ENCODE measurements at places on chromosomes 5 and 9.

GRCh38 chr9:27059412-27059811 lies 49.6 kb upstream of the TEK start:
- DNase-seq, result no peak

DNA sequence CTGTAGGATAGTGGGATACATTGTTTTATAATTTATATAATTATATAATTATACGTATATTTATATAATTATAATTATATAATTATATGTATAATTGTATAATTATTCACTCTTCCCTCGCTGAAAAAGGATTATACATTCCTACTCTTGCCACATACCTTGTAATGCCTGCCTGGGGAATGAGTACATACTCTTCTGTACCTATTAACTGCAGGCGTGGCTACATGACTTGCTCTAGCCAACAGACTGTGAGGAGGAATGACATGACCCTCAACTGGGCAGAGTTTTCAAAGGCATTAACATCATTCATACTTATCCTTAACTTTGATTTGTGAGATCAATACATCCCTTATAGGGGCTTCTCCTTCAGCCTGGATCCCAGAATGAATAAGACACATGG lies 19.1 kb downstream of the ERMP1 start:
- no peak for DNase-seq

- DNase-seq, result no peak
Measured at GRCh38 chr9:27487128-27487640, 36.9 kb upstream of the IFNK start.

GRCh38 chr5:174533751-174534241 lies 190.6 kb upstream of the MSX2 start:
- no peak for DNase-seq

DNA sequence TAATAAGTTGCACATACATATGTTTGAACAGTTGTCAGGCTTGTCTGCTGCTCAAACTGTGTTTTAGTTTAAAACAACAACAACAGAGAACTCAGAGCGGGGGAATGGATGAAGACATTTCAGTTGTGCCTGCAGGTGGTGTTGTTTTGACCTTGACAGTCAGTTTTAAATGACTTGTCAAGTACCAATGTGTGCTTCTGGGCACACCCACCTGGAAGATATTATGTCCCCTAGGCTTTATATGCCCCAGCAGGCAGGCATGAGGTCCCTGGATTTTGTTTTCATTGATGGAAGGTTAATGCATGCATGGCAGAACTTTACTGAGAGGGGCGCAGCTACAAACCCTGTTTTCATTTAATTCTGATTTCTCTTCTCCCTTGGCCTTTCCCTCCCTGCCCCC lies 84.6 kb downstream of the AOPEP start:
- no peak for DNase-seq

- no peak for DNase-seq
Measured at GRCh38 chr9:68685213-68685612, 19.8 kb upstream of the PIP5K1B start.

DNA sequence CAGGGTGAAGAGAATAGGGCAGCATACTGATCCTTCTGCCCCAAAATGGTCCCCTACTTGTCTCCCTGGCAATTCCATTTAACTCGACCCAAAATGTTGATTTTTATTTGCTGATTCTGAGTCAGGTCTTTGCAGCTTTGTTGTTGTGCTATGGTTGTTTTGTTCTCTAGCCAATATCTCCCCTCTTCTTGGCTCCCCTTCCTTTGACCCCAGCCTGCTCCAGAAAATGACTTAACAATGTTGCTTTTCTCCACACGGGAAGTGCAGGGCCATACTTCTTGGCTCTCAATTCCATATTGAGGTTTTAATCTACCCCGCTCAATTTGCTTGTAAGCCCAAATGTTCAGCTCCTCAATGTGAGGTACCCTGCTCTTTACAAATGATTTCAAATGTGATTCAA lies 330.0 kb downstream of the RASEF start:
- DNase-seq, result no peak

GRCh38 chr5:39829441-39829840 lies 404.7 kb upstream of the DAB2 start:
- DNase-seq, result no peak

GRCh38 chr9:114516913-114517312 lies 11.6 kb upstream of the WHRN start:
- no peak for DNase-seq

DNA sequence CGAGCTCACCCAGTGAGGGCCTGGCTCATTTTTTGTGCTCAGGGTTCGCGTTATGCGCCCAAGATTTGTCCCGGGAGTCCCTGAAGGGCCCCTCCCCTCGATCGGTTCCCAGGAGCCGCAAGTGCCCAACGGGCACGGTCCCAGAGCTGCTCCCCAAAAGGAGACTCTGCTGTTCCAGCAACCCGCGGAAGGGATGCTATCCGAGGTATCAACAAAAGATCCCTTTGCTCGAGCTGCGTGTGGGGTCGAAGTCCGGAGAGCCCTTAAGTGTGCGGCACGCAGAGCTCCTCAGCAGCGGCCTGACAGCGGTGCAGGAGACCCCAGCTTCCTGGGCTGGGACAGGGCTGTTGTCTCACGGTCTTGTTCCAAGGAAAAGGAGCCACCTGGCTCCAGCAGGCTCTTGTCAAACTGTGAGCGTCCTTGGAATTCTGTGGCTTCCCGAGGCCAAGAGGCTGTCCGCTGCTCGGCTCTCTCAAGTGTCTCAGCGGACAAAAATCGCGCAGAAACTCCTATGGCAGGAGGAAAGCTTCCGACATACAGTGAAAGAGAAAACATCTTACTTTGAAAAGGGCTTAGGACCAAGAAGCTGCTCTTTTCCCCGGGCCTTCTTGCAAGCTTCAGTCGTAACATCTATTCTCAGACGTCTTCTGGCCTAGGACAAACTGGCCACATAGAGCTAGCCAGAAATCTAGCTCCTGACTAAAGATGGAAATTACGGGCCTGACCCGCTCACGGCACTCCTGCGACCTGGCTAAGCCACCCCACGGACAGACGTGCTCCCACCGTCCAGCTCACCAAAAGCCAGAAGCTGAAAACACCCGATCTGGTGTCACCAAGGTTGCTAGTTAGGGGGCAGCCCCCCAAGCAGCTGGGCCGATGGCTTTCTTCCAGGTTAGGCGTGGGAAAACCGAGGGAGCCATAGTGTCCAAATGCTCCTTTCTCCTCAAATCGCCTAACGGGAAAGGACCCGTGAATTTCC lies 2.6 kb upstream of the FOXB2 start:
- no peak for DNase-seq

DNA sequence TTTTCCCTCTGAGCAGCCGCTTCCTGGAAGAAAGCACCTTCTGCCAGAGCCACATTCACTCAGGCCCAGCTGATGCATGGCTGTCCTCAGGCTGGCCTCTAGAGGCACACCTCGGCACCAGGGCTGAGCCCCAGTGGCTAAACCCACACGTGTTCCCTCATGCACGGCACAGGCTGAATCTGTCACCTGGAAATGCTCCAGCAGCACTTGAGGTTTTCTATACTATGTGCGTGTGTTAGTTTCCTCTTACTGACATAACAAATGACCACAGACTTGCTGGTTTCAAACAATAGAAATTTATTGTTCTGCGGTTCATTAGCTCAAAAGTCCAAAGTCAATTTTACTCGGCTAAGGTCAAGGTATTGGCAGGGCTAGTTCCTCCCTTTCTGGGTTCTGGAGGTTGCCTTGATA lies 141.4 kb downstream of the LRRC70 start:
- no peak for DNase-seq

DNA sequence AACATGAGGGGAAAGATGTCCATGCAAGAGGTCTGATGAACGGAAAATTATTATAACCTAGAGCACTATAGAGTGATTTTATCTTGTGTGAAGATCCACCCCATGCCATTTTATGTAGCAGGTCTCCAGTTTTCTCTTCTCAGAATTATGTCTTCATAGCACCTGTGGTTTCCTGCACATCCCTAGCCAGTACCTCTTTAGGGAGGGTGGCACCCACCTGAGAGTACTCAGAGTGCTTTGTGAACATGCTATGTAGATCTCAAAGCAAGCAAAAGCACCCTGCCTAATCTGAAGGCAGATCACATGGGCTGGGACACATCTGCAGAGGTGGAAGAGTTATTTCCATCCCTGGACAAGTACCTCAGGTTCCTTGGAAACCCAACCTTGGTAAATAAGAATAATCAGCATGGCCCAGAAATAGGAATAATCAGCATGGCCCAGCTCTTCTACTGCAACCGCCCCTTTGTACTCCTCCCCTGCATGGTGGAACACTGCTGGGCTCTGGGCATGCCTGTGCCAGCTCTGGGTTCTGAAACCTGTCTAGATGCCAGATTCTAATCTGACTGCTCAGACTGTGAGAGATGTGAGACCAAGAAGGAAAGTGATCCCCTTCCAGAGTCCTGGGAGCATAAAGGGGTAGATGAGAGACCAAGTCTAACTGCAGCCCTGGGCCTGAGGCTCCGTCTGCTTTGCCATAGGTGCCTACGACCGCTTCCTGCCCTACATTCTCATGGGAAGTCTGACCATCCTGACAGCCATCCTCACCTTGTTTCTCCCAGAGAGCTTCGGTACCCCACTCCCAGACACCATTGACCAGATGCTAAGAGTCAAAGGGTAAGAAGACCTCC lies 23.7 kb downstream of the SLC22A5 start:
- DNase-seq, result no peak

DNA sequence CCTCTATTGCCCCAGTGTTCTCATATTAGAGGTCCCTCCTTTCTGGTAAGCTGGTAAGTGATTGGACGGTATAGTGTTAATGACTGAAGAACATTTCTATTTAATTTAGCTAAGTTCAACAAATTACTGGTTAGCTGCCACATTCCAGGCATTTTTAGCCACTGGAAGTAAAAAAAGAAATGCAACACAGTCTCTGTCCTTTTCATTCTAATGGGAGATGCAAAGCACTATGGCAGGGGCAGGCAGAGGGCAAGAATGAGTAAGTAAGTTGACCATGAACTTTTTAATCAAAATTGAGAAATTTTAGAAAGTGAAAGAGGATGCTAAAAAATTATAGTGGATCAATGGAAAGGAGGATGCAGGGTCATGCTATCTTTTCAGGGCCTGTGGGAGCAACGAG lies 137.4 kb downstream of the GPBP1 start:
- no peak for DNase-seq

DNA sequence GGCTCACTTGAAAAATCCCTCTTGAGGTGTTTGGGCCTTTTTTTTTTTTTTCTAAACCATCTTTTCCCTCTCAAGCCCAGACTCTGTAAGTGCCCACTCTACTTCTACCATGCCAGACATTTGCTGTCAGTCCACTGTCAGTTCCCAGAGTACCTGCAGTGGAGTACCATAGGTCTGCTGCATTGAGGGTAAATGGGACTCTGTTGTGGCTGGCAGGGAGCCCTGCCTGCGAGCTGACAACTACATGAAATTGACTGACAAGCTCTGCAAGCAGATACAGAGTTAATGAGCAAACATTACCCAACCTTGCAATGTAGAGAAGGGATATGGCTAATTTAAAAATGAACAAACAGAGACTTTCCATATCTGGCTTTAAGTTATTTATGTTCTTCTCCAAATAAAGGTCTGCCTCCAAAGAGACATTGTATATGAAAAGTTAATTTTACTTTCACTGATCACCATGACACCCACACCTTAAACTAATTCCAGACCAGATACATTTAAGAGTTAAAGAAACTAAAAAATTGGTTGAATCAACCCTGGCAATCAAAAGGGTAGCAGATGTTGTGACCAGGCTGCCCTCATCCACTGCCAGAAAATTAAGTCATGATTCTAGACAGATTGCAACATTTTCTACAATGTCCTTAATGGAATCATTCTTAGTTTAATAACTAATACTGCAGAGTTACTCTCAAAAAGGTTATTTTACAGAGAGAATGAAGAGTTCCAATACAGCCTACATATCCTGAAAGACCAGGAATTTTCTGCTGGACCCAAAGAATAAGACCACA lies 100.4 kb upstream of the PAM start:
- no peak for DNase-seq

GRCh38 chr9:115341426-115341825 lies 223.5 kb upstream of the TNC start:
- no peak for DNase-seq

GRCh38 chr9:27800159-27800558 lies 226.9 kb upstream of the C9orf72 start:
- DNase-seq, result no peak

- DNase-seq, result no peak
Measured at GRCh38 chr9:130940693-130941576, 1.9 kb upstream of the FIBCD1 start.

GRCh38 chr5:127943061-127943371 lies 140.6 kb upstream of the SLC12A2 start:
- DNase-seq, result no peak

DNA sequence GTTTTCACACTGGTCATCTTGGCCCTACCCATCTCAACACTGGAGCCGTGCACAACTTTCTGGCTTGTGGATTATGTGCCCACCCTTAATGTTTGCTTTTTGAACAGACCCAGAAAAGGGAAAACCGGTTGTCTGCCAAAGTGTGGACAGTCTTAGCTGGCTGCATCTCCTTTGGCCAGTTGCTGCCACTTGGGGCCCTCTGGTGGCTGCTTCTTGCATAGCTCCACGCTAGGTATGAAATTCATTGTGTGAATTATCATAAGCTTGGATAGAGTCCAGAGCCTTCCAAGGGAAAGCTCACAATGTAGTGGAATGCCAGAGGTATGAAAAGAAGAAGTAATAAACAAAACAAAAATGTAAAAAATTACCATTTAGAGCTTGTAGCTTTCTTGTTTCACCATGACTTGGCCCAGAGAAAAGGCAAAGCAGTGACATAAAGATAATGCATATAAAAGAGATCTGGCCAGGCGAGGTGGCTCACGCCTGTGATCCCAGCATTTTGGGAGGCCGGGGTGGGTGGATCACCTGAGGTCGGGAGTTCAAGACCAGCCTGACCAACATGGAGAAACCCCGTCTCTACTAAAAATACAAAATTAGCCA lies 12.5 kb upstream of the SLC36A3 start:
- peak; percentile 66 for DNase-seq

DNA sequence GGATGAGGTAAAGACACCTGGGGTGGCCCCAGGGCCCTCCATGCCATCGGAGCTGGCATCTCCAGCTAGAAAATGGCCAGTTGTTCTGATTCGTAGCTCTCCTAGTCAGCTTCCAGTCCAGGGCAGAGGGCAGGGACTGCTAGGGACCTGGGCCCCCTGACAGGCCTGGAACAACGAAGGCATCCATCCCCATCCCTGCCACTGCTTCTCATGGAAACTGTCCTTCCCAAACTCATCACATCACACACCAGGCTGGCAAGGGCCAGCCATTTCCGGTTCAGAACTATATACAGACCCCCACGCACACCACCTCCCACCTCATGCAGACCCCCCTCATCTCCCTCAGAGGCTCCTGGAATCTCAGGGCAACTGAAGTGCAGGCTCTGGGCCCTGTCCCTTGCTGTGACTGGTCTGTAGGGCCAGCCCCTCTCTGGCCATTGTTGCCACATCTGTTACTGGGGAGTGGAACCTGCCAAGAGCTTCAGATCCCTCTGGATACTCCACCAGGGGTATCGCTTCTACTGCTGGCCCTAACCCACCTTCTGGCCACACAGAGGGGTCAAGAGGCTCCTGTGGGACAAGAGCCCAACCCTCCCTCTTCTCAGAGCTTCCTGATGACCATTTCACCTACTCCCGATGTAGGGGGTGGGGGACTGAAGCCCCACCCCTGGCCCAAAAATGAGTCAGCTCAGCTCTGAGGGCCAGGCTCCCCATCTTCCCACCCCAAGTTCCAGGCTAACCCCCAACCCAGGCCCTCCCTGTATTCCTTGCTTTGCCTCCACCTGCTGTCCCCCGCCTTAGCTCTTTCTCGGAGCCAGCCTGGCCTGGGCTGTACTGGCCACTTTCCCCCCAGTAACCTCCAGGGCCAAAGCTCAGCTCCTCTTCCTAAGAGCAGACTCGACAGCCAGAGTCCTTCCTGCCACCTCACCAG lies 1.2 kb upstream of the MZB1 start:
- no peak for DNase-seq

GRCh38 chr5:118467103-118467502 lies 521.2 kb downstream of the DTWD2 start:
- no peak for DNase-seq

GRCh38 chr5:134794819-134795218 lies 36.2 kb downstream of the DDX46 start:
- DNase-seq, result no peak

Measured in anterior cingulate cortex (tissue), 58 donors.